Stimulated activated CD4-positive, alpha-beta T cell treated with anti-CD3 and anti-CD28 coated beads, Interleukin-15, amount 100 ng/mL, for 24 hours (primary cell): ENCODE measurements at places on chromosomes 13 and 19.

DNA sequence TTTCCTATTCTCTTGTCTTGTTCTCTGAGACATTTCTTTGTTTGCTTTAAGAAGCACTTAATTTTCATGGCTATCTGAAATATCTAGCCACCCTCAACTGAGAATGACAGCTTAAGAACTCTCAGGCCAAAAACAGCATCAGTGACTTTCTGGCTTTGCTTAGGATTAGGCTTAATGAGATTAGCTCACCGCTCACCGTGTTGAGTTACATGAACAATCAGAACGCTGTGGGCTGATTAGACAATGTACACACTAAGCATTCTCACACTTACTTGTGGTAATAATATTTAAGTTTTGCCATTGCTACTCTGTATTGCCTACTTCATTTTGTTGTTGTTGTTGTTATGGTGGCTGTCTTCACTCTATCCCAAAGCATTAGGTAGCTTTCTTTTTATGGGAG lies 1283.6 kb downstream of the UQCRFS1 start:
- DNase-seq, result no peak

DNA sequence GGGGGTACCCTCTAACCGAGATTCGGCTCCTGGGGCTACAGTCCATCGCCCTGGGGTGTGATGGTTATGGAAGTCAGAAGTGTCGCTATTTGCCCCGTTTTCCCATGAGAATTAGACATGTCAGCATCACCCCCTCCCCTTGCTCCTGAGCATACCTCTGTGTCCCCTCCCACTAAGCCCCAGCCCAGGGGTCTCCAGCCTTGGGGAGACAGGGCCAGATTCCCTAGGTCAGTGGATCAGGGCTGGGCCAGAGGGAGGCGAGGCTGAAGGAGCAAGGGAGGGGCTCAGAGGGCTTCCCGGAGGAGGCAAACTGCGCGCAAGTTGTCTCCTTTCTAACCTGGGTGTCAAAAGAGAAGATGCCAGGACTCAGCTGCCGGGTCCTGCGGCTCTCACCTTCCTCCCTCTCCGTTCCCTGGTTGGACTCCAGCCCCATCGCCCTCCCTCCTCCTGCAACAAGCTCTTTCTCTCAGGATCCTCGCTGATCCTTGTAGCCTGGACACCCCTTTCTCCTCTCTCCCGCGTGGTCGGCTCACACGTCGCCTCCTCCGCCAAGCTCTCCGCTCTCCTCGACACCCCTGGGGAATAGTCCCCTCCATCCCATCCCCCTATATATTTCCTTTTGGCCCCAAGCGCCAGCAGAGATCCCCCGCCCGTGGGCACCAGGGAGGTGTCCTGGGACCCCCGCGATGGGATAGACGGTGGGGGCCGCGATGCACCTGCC lies 459 bp upstream of the TMEM59L start:
- no peak for DNase-seq

GRCh38 chr19:542173-542866 lies 1.5 kb upstream of the GZMM start:
- no peak for DNase-seq

DNA sequence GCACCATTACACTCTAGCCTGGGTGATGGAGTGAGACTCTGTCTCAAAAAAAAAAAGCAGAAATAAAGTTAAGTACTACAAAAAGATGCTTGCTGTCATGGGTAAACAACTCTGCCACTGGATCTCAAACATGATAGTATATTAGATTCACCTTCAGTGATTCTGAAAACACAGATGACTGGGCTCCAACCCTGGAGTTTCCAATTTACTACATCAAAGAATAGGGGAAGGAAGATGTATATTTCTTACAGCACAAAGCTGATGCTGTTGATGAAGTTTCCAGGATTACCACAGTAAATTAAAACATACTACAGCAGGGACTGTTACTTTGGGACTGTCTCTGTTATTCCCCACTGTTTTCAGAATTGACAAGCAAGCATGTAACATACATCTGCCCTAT lies 5.2 kb downstream of the ZNF561 start:
- DNase-seq, result no peak

DNA sequence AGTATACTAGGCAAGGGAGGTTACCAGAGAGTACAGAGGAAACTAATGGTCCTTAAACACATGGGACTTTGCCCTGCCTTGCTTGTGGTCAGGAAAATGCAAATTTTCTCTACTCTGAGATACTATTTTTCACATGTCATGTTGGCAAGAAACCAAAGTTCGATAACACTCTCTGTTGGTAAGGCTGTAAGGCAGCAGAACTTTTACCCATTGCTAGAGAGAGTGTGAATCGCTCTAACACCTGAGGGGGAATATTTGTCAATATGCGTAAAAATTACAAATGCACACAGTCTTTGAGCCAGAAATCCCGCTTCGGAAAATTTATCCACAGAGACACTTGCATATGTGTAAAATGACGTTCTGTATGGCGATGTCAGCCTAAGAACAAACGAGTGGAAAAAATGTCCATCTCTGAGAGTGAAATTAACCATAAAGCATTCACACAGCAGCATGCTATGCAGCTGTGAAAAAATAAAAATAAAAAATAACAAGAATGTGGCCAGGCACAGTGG lies 9.5 kb upstream of the RFX1 start:
- DNase-seq, result no peak

DNA sequence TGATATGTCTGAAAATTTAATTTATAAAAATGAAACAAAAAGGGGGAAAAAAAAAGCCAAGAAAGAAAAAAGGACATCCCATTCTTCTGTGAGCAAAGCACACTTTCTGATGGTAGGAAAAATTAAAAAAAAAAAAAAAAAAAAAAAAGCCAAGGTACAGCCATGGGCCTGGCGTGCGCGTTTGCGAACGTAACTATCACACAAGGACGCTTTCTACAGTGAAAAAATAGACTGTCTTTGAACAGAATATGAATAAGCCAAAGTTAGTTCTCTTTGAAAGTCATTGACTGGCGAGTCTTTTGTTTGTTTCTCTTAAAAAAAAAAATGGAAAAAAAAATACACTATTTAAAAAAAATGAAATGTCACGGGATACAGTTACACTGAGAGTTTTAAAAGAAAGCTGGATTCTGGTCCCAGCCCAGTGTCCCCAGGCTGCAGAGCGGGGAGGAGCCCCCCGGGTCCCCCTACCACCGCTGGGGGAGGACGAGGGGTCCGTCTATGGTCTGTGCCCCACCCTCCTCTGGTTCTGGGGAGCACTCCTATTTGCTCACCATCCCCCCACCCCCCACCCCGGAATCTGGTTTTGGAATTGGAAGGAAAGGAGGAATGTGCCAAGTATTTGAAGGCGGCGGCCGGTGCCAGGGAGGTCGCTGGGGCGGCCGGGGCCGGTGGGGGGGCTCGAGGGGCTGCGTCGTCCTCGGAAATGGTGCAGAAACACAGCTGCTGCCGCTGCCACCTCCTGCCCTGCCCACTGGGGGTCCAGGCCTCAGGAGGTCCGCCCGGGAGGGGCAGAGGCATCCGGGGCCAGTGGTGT lies 134.5 kb downstream of the PTPRS start:
- no peak for DNase-seq
